Stimulated activated CD4-positive, alpha-beta T cell treated with anti-CD3 and anti-CD28 coated beads, TNF-alpha, amount 100 ng/mL, for 24 hours (primary cell): ENCODE measurements at places on chromosomes 12 and 14.

- DNase-seq: no peak
Observed at GRCh38 chr12:52496054-52496453, 3.0 kb upstream of the KRT6A start.

- no peak for DNase-seq
Observed at GRCh38 chr12:122921917-122922316, 26.0 kb upstream of the VPS37B start.

DNA sequence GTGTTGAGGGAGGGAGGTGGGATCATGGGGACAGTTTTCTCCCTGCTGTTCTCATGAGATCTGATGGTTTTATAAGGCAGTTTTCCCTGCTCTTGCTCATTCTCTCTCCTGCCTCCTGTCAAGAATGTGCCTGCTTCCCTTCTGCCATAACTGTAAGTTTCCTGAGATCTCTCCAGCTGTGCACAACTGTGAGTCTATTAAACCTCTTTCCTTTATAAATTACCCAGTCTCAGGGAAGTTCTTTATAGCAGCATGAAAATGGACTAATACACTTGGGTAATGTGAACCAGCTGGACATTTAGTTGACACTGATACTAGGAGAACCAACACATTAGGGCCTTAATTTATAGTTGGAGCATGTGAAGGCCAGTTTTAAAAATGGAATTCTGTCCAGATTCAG, 12.4 kb upstream of the CCDC91 start:
- DNase-seq: no peak

DNA sequence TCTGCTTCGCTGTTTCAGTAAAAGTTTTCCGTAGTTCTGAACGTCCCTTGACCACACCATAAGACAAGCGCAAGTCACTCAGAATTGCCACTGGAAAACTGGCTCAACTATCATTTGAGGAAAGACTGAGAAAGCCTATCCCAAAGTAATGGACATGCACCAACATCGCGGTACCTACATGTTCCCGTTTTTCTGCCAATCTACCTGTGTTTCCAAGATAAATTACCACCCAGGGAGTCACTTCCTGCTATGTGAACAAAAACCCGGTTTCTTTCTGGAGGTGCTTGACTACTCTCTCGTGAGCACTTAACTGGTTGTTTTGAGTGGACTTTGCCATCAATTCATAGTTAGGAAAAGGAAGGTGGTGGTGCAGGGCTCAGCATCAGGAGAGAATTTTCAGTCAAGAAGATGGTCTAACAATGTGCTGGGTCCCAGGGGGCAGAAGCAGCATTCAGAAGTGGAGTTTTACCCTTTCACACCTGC, 1.4 kb downstream of the EGLN3 start:
- DNase-seq: no peak

DNA sequence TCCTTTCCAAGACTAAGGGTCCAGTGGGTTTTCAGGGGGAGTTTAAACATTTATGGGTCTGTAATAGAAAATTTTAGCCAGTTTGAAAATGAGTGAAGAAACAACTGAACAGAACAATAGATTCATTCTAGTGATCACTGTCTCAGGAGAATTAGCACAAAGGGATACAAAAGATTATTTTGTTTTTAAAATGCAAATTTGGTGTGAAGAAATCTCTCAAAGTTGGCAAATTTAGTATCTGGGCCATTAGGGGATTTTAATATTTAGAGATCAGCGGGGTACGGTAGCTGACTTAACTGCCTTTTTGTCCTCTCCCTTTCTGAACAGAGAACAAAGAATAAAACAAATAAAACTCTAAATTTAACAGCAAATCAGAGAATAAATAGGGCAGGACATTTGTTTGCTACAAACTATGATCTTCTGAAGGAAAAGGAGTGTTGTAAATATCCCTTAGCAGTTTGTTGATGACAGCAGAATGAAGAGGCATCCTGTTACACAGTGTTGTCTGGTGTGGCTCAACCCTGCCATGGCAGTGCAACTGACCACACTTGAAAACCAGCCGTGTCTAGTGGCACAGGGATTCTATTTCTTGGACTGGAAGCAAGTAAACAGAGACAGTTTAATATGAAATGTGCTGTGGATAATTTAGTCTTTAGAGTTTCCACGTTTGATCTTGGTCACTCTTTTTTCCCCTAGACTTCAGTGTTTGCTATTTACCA, 46.3 kb upstream of the LRTM2 start:
- DNase-seq: no peak

- no peak for DNase-seq
Observed at GRCh38 chr12:29200586-29200985, 51.5 kb downstream of the FAR2 start.

DNA sequence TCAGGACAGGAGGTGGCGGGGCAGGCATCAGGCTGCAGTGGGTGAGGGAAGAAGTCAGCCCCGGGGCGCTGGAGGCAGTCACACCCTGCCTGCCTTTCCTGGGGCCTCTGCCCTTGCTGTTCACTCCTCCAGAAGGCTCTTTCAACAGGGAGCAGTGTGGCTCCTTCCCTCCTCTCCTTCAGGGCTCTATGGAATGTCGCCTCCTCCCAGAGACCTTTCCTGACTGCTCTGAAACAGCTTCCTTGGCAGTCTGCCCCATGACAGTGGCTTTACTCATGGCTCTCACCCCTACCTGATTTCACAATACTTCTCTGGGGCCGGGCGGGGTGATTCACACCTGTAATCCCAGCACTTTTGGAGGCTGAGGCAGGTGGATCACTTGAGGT, 7.1 kb downstream of the RHOF start:
- no peak for DNase-seq

- DNase-seq: no peak
Observed at GRCh38 chr14:74029136-74029535, 10.0 kb downstream of the BBOF1 start.
